GM12891 (cell line): ENCODE measurements at places on chromosomes 12 and 14.

GRCh38 chr12:64609536-64610078, 688 bp upstream of the RASSF3 start:
- no peak for DNase-seq

- DNase-seq: no peak
Measured at GRCh38 chr12:93763746-93764147, 86.6 kb downstream of the CRADD start.

- no peak for DNase-seq
Measured at GRCh38 chr12:101764051-101764792, 25.0 kb upstream of the SYCP3 start.

DNA sequence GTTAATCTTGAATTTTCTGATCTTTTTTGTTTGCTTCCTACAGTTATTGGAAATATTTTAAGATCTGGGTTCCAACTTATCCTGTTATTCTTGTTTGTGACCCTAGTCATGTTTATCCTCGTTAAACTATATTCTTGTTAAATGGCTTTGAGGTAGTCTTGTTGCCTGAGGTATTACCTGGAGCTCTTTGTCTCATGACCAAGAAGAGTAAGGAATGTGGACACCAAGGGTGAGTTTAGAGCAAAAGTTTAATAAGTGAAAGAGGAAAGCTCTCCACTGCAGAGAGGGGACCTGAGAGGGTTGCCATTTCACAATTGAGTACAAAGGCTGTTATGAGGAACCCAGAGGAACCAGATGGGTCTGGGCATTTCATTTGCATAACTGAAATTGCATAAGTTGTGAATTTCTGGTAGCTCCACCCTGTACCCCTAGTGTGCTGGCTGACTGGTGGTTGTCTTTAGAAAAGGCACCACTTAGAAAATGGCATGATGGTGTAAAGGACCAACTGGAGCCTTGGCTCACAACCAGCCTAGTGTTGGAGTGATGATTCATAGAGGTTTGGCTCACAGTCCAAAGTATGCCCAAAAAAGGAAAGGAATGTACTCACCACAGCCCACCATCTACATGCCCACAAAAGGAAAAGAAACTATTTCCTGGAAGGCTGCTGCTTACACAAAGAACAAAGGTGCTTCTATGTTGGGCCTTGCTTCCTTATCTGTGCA, 36.7 kb upstream of the RESF1 start:
- DNase-seq: no peak

DNA sequence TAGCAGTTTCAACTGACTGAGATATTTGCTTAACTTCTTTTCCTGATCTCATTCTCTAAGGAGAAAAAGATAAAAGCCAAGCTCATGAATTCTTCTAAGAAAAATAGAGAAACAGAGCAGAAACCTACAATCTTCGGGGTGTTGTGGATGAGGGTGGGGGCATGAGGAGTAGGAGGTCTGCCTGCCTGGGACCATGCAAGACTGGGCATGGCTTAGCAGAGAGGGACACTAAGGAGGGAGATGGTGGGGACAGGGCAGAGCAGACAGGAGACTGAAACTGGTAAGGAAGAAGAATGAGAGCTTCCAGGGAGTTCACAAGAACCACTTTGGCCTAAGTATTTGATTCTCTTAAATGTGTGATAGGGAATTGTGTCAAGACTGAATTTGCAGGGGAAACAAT, 188.0 kb downstream of the CFAP54 start:
- DNase-seq: no peak

GRCh38 chr12:92075425-92075914, 70.2 kb downstream of the BTG1 start:
- peak; percentile 16 for DNase-seq

- DNase-seq: no peak
Measured at GRCh38 chr12:78290606-78291345, 460.1 kb downstream of the NAV3 start.

- DNase-seq: no peak
Measured at GRCh38 chr14:65373671-65374039, 38.9 kb upstream of the FUT8 start.

DNA sequence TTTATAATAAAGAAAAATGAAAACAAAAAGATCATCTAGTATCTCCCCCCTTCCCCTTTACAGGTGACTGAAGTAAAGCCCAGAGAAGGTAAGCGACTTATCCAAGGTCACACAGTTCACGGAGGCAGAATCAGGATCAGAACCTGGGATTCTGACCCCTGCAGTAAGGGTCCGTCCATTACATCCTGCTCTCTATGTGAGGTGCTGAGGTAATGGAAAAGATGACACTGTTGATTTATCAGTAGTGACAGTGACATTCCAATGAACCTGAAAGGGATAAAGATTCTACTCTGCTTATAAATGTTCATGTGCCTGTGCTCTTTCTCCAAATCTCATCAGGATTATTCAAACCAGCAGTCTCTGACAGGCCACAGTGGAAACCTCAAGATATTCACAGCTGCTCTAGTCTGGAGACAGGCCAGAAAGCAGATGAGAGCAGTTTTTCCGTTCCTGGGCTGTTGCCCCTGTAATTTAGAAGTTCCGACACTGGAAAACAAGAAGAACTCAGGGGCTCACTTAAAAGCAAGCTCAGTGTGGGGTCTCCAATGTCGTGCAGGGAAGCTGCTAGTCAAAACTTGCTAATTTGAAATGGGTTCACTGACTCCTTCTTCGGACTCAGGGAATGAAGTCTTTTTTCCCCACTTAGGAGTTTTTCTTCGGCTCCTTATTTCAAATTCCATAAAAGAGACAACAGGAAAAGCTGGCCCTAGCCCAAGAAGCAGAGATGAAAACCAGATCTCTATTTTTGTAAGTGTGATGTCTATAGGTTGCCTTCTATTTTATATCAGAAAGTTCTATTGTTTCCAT, 131.8 kb upstream of the EEA1 start:
- no peak for DNase-seq

DNA sequence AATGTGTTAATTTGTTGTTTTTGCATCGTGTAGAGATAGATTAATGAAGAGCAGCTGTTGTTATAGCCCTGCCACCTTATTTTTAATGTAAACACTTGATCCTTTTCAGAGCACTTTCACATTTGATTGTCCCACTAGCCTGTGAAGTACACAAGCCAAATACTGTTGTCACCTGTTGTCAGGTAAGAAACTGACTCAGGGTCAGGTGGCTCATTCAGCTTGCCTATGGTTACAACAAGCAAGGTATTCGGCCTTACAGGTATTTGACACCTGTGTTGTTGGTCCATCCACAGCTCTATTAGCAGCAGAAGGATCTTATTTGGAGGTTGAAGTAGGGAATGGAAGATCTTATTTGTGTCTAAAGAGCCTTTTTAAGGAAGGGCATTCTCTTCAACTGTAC, 108.9 kb downstream of the GPR135 start:
- peak; percentile 9 for DNase-seq

DNA sequence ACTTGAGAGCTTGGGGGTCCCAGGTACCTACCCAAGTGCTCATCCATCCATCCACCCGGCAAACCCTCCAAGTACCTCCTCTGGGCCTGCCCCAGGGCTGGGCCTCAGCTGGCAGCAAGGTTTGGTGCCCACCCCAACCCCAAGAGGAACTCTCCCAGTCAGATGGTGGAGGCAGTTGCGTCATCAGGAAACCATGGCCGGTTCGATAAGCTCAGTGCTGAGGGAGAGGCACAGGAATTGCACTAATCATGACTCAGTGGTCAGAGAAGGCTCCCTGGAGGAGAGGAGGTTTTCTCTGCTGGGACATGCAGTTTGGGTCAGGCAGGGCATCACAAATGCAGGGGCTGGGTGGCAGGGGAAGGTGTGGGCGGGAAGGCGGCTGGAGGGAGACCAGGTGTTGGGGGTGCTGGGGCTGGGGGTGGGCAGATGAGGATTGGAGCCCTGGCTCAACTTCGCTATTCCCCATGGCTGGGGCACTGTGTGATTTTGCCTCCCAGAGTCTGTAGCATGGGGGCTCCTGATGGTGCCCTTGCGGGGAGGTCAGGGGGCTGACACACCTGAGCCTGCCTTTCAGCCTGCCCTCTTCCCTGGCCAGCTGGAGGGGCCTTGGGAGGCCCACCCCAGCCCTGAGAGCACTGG, 32.2 kb downstream of the SH2B3 start:
- no peak for DNase-seq

- no peak for DNase-seq
Measured at GRCh38 chr14:49056021-49056420, 530.2 kb downstream of the RPS29 start.

- no peak for DNase-seq
Measured at GRCh38 chr14:90656973-90657372, 159.3 kb downstream of the TTC7B start.

GRCh38 chr14:94129758-94130414, 482 bp upstream of the IFI27L2 start:
- no peak for DNase-seq

DNA sequence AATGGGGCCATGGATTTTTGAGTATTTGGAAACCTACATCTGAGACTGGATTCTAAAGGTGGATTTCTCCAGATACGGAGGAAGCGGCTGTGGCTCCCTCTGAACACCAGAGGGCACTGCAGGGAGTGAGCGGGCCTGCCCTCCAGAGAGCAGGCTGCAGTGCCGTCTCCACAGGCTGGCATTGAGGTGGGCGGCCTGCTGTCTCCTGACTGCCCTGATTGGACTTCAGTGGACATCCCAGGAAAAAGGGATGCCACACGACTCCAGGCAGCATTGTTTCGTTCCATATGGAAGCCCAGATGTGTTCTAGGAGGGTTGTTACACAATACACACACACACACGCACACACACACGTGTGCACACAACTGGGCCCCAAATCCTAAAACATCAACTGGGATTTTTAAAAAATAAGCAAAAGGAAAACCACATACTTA, 20.9 kb upstream of the ANO2 start:
- DNase-seq: peak; percentile 58

DNA sequence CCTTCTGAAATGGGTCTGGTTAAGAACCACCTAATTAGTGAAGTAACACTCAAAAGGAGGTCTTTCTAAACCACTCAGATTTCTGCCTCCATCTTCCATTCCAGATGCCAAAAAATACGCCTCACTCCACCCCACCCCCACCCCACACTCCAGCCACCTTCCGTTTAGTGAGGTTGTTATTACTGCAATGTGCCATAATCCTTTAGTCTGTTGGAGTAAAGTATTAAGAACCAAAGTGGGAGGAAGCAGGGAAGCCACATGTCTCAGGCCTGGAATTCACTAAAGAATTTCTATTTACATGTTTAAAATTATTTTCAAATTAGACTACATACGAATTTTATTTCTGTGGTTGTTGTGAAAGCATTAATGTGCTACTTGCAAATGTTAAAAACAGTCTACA, 7.4 kb downstream of the KIF21A start:
- no peak for DNase-seq

- no peak for DNase-seq
Measured at GRCh38 chr14:54048311-54048710, 91.7 kb upstream of the BMP4 start.

DNA sequence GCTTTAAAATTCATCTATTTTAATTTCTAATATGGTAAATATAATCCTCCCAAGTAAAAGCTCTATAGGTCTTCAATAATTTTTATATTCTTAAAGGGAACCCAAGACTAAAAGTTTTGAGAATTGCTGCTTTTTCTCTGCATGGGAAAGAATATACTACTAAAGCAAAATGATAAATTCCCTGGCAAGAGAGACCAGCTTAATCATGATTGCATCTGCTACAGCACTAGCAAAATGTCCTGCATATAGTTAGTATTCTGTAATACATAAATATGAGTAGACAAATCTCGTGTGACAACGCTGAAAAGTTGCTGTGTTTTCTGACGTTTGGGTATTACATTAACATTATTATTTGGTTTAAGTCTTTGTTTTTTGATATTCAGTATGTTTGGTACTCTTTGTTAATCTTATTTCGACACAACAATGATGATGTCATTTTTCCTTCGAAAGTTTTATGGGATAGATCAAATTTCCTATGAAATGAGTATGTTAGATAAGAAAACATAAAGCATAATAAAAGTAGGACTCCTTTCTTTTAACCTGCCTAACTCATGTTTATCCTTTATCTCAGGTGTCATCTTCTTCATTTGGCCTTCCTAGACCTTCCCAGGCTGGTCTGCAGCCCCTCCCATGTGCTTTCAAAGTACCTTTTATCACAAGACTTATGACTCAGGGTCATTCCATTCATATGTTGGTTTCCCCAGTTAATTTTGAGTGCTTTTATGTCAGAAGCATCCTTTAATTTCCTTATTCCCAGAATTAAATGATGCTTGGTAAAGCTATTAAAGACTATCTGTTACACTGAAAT, 321.9 kb downstream of the RAD51B start:
- DNase-seq: no peak

- DNase-seq: no peak
Measured at GRCh38 chr12:116528065-116528464, 31.1 kb upstream of the MAP1LC3B2 start.

GRCh38 chr12:72723732-72724131, 451.6 kb downstream of the TRHDE start:
- DNase-seq: no peak
